ENCODE measurements at places on chromosomes 2 and 18. TPM values are rescaled to one million over a fixed set of nuclear protein-coding genes. Genes with fewer than 3 reads are reported as not detected.

The CNGA3 gene
- not detected for total RNA-seq

The MARCO gene
- not detected for total RNA-seq

The SERPINB10 gene
- total RNA-seq, result not detected

The MBD2 gene
- total RNA-seq, result 34.4 TPM

The RTP5 gene
- total RNA-seq, result not detected

The ACADL gene
- 0.19 TPM for total RNA-seq

The AQP12A gene
- total RNA-seq, result not detected

The CDH7 gene
- not detected for total RNA-seq

The DNAJC5G gene
- 2.7 TPM for total RNA-seq

The CRYGC gene
- total RNA-seq, result not detected

The KIF5C gene
- 0.34 TPM for total RNA-seq

The GKN2 gene
- not detected for total RNA-seq

The CHRND gene
- not detected for total RNA-seq

The INHA gene
- not detected for total RNA-seq

The LINC00305 gene
- total RNA-seq, result not detected

The CCDC74A gene
- total RNA-seq, result 2.2 TPM

The TNFRSF11A gene
- 41.7 TPM for total RNA-seq
